ENCODE measurements at places on chromosomes 4 and X. TPM values are rescaled to one million over a fixed set of nuclear protein-coding genes. Genes with fewer than 3 reads are reported as not detected.

The KIT gene
- not detected for total RNA-seq

The HTR2C gene
- total RNA-seq, result not detected

The GATA1 gene
- total RNA-seq, result not detected

The GPRIN3 gene
- 4.7 TPM for total RNA-seq

The SPANXA2 gene
- total RNA-seq, result not detected

The MUC7 gene
- not detected for total RNA-seq

The S100P gene
- 32.2 TPM for total RNA-seq

The PAGE5 gene
- total RNA-seq, result not detected

The IL2 gene
- total RNA-seq, result not detected

The SYP gene
- 3.5 TPM for total RNA-seq

Measured in A549 treated with CORT108297 at 1 μM for 4 hours (cell line).